ENCODE measurements at places on chromosomes 4 and X. TPM values are rescaled to one million over a fixed set of nuclear protein-coding genes. Genes with fewer than 3 reads are reported as not detected.
A peak's percentile ranks its signal among the peaks of the same experiment; 100 is the strongest.

Gene UGT2B17
- not detected for total RNA-seq

Gene REPS2
- not detected for total RNA-seq

DNA sequence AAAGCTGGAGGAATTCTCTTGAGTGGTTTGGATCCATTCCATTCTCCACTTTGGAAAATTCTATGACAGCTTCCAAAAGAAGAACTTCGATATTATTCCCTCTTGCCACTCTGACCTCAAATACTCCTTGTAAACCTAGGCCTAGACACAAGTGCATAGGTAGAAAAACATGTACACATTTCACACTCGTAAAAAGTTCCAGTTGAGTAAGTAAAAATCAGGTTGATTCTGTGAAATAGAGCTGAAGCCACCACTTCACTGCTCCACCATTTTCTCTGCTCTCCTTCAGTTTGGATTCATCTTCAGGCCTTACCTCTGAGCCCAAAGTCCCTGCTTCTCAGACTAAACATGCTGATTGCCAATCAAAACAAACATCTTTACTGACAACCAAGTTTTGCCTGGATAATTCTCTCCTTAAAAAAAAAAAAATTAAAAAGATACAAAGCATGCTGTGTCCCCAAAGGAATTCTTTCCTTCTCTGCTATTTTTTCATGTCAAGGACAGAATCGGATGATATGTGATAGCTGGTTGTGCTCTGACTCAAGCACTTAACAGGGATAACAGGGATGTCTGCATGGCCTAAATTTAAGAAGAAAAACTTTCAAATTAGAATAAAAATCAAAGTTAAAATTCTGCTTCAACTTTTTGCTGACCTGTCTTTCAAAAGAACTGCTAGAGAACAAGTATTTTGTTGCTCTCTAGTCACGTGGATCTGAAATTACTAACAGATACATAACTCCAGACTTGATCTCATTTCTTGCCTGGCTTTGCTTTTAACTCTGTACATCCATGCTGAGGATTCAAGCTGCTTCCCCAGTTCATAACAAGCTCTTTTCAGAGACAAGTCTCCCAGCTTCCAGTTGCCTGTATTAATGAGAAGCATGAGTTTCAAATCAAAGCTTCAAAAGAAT lies 420.9 kb upstream of the INTU start:
- no peaks in the 10 kb centered on the region for H3K27me3 ChIP-seq
- no peak overlapping the region for H3K27ac ChIP-seq
- H3K4me3 ChIP-seq, result no peak overlapping the region
- no peaks in the 10 kb centered on the region for H3K36me3 ChIP-seq

Gene SH2D1A
- total RNA-seq, result 64.4 TPM

Gene TLR8
- not detected for total RNA-seq

DNA sequence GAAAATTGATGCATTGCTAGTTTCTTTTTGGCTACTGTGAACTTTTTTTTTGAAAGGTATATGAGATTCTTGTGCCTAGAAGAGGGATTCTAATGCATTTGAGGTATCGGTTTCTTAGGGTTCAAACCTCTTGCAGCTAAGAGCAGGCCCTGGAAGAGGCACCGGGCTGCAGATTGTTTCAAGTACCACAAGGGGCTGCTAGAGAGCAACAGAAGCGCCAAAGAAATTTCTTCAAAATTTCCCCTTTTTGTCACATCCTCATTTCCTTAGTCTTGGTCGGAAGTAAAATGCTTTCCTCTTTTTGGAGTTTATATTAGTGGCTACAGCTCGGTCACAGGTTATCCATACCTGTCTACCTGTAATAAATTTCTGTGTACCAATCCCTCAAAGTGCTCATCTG lies 89.8 kb downstream of the PDGFRA start:
- H3K36me3 ChIP-seq, result no peaks in the 10 kb centered on the region
- H3K27me3 ChIP-seq, result no peaks in the 10 kb centered on the region
- H3K4me3 ChIP-seq, result no peak overlapping the region
- no peak overlapping the region for H3K27ac ChIP-seq
- DNase-seq, result peak; percentile 22

Gene MID1
- total RNA-seq, result 0.23 TPM

- no peak overlapping the region for H3K27ac ChIP-seq
- H3K4me1 ChIP-seq, result no peaks in the 10 kb centered on the region
- DNase-seq, result no peak
Measured at GRCh38 chrX:926991-927390, 285.5 kb downstream of the CRLF2 start.

DNA sequence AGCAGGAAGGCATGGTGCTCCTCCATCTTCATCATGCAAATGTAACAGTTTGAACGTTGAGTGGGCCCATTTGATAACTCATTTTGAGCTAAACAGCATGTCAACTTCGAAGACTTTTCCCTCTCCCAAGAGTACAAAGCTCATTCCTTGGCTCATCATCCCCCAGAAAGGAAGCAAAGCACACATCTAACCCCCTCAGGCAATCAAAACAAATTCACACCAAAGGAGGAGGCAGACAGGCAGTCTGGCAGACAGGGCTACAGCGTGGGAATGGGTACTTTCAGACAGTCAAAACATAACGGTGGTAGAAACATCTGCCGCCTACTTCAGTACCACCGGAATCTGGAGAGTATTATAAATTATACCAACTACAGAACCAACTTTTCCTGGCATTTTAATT lies 81.7 kb downstream of the PCDH19 start:
- H3K27me3 ChIP-seq, result no peaks in the 10 kb centered on the region
- no peaks in the 10 kb centered on the region for H3K4me1 ChIP-seq
- DNase-seq, result no peak

GRCh38 chrX:150298841-150299551 lies 64.1 kb upstream of the MAMLD1 start:
- H3K27ac ChIP-seq, result no peak overlapping the region
- no peak overlapping the region for H3K4me3 ChIP-seq
- H3K27me3 ChIP-seq, result no peaks in the 10 kb centered on the region
- no peaks in the 10 kb centered on the region for H3K4me1 ChIP-seq

Gene PCDH7
- total RNA-seq, result not detected

GRCh38 chrX:47706575-47706974 lies 47.6 kb upstream of the UXT start:
- no peaks in the 10 kb centered on the region for H3K36me3 ChIP-seq
- no peaks in the 10 kb centered on the region for H3K4me1 ChIP-seq
- peaks cover 9% of the 10 kb centered on the region for H3K27me3 ChIP-seq
- no peak overlapping the region for H3K27ac ChIP-seq

DNA sequence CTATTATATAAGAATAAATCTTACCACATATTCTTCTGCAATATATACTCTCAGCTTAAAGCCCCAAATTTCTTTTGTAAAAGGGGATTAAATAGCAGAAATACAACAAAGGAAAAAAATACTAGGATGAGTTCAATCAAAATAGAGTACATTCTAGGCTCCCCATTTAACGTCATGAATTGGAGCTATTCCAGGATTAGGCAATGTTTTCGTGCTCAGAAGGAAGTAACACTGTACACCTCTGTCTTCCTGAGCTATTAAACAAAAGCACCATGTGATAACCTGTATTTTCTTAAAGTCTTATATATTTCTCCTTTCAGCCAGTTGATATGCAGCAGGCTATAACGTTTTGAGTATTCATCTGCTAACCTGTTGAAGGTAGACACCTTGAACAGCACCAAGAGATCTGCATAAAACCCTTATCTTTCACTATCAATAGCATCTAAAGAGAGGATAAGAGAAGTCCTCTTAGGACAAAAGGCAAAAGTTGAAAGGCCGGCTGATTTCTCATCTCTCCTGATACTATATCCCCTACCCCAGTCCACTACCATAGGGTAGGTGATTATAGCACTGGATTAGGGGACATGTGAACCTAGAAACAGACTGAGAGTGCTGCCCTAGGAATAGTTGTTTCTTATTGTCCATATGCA lies 31.5 kb downstream of the TEC start:
- no peak for DNase-seq
- peaks cover 7% of the 10 kb centered on the region for H3K4me1 ChIP-seq
- no peak overlapping the region for H3K27ac ChIP-seq
- H3K4me3 ChIP-seq, result no peak overlapping the region
- H3K36me3 ChIP-seq, result no peaks in the 10 kb centered on the region

DNA sequence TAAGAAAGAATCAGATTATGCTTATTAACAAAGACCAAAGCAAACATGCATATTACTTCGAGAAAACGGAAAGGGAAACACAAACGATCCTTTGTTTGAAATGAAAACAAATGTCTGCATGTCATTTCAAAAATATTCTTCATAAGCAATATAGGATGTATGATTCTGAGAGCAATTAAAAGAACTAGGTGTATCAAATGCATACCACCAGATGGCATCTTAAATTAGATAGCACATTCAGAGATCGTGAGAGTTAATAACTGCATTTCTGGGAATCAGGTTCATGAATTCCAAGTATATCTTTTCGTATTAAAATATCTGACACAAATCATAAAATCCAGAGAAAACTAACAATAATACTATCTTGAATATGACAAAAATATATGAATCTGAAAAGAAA lies 159.5 kb downstream of the PPP3CA start:
- H3K4me3 ChIP-seq, result no peak overlapping the region
- no peak overlapping the region for H3K27ac ChIP-seq
- H3K27me3 ChIP-seq, result no peaks in the 10 kb centered on the region
- peaks cover under 1% of the 10 kb centered on the region for H3K36me3 ChIP-seq
- H3K4me1 ChIP-seq, result peaks cover 7% of the 10 kb centered on the region
- no peak for DNase-seq

Gene GPM6B
- total RNA-seq, result not detected

Gene ATP1B4
- not detected for total RNA-seq

Gene XKRX
- total RNA-seq, result 0.12 TPM

- no peak overlapping the region for H3K27ac ChIP-seq
- no peak for DNase-seq
- no peaks in the 10 kb centered on the region for H3K27me3 ChIP-seq
- peaks cover 6% of the 10 kb centered on the region for H3K4me1 ChIP-seq
- peaks cover 23% of the 10 kb centered on the region for H3K36me3 ChIP-seq
- no peak overlapping the region for H3K4me3 ChIP-seq
Measured at GRCh38 chr4:183675625-183676024, 16.5 kb downstream of the TRAPPC11 start.

- H3K4me1 ChIP-seq, result no peaks in the 10 kb centered on the region
- no peaks in the 10 kb centered on the region for H3K27me3 ChIP-seq
- no peak overlapping the region for H3K4me3 ChIP-seq
- H3K36me3 ChIP-seq, result no peaks in the 10 kb centered on the region
Measured at GRCh38 chr4:63171341-63171740, 1237.9 kb downstream of the TECRL start.

GRCh38 chr4:165715211-165715610 lies 157.8 kb upstream of the TLL1 start:
- H3K27me3 ChIP-seq, result no peaks in the 10 kb centered on the region
- H3K36me3 ChIP-seq, result no peaks in the 10 kb centered on the region
- H3K27ac ChIP-seq, result no peak overlapping the region
- no peak for DNase-seq

DNA sequence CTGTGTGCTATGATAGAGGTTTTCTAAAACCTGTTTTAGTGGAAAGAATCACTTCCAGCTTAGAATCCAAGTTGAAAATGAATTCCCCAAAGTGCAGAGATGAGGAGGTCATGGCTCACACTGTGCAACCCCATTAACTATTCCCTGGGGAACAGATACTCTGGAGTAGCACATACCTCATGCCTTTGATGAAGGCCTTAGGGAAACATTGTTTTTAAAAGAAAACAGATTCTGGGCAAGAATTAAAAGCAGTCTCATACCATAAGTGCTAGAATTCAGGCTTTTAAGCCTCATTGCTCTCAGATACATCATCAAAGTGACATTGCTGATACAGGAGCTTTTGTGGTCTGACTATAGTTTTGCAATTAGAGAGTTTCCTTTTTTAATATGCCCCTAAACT lies 115.1 kb downstream of the NDST4 start:
- H3K36me3 ChIP-seq, result no peaks in the 10 kb centered on the region
- H3K4me3 ChIP-seq, result no peak overlapping the region
- no peaks in the 10 kb centered on the region for H3K4me1 ChIP-seq
- H3K27ac ChIP-seq, result no peak overlapping the region
- no peaks in the 10 kb centered on the region for H3K27me3 ChIP-seq

DNA sequence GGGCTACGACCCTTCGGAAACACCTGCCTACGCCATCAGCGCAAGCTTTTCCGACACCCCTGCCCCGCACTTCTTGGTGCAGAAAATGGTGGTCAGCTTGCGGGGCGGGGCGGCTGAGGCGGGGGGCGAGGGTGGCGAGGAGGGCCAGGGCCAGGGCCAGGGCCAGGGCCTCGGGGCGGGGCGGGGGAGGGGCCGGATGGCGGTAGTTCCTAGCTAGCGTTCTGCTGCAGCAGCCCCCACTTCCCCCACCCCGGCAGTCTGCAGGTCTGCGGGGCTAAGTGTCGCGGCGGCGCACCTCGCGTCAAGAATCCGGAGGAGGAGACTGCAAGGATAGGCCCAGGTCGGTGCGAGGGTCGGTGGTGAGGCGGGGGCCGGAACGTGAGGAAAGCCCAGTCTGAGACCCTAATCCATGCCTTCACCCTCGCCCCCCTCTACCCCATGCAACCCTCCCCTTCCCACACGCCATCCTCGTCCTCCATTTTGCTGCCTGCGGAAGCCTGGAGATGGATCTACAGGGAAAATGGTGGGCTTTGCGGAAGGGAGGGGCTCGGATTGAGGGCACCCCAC lies 600 bp downstream of the BEX4 start:
- DNase-seq, result peak; percentile 27
- H3K4me3 ChIP-seq, result peak overlapping the region; percentile 65
- peaks cover 5% of the 10 kb centered on the region for H3K27me3 ChIP-seq
- peak overlapping the region; percentile 75 for H3K27ac ChIP-seq
